Urinary bladder (tissue), 4 donors: ENCODE measurements at places on chromosomes 2 and 18. TPM values are rescaled to one million over a fixed set of nuclear protein-coding genes. Genes with fewer than 3 reads are reported as not detected.

DNA sequence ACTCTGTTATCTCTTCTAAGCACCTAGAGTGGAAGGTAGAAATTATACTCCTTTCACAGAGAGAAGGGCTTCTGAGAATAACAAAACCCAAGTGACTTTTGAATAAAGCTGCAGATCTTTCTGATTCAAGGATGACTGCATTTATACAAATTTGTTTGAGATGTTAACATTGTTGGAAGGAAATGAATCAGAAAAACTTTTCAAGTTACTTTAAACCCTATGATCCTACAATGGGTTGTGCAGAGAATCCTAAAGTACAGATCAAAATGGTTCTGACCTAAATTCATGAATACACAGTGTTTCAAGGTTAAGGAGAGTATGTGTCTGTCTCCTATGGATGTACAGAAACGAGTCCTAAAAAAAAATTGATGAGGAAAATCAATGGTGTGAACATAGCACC is 1.8 kb downstream of the RFTN2 start:
- DNase-seq, result no peak

DNA sequence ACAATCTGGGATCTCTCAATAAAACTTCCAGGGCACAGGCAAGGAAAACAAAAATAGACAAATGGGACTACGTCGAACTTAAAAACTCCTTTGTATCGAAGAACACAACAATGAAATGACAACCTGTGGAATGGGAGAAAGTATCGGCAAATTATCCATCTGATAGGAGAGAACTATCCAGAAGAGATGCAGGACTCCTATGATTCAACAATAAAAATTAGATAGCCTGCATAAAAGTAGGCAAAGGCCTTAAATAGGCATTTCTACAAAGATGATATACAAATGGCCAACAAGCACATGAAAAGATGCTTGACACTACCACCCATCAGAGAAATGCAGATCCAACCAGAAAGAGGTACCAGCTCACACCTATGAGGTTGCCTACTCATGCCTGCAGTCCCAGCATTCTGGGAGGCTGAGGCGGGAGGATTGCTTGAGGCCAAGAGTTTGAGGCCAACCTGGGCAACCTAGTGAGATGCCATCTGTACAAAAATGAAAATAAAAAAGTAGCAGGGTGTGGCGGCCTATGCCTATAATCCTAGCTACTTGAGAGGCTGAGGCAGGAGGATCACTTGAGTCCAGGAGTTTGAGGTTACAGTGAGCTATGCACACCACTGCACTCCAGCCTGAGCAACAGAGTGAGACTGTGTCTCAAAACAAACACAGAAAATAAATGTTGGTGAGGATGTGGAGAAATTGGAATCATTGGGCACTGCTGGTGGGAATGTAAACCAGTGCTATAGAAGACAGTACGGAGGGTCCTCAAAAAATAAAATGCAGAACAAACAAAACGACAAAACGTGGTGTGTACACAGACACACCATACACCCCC is 21.6 kb downstream of the TWIST2 start:
- no peak for DNase-seq

GRCh38 chr18:49529596-49529995 is 32.3 kb upstream of the LIPG start:
- no peak for DNase-seq

GRCh38 chr2:190589008-190589407 is 54.5 kb upstream of the NEMP2 start:
- no peak for DNase-seq

GRCh38 chr18:61475931-61476330 is 142.7 kb downstream of the CDH20 start:
- no peak for DNase-seq

DNA sequence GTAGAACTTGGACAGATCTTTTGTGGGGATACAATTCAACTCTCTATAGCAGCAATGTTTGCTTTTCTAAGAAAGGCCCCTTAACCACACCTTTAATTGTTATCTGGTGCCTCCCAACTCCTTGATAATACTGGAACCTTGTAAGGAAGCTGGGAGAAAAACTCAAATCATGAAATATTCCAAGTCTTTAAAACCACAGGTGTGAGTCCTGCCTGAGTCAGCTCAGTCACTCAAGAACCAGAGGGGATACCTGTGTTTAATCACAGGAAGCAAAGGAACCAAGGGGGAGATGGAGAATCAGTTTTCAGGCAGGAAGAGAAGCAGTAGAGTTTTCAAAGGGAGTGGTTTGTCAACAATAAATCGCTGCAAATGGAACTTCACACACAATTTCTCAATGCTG is 159.9 kb downstream of the LAMA3 start:
- DNase-seq, result no peak

DNA sequence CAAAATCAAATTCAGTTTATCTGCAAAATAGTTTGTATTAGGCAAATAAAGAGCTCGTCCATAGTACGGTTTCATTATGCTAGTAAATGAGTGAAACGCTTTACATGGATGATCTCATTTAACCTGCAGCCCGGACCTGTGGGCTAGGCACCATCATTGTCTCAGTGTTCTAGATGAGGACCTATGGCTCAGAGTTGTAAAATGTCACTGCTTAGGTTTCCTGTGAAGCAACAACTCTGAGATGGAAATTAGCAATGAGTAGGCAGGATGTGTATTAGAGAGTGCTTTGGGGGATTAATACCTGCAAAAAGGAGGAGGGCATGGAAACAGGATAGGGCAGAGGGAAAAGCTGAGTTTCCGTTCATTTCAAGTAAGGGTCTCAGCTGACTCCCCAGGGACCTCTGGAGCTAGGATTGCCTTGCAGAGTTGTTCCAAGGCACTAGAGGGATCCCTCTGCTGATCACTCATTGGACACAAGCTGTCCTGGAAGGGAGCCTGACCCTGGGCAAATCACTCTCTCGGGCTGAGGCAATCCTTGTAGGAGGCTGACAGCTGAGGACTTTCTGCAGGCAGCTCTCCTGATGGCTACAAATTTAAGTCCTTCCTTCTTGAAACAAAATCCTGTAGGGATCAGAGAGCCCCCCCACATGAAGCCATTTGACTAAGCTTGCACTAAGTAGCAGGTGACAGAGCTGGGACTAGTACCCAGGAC is 58.8 kb upstream of the SIX2 start:
- DNase-seq, result no peak

DNA sequence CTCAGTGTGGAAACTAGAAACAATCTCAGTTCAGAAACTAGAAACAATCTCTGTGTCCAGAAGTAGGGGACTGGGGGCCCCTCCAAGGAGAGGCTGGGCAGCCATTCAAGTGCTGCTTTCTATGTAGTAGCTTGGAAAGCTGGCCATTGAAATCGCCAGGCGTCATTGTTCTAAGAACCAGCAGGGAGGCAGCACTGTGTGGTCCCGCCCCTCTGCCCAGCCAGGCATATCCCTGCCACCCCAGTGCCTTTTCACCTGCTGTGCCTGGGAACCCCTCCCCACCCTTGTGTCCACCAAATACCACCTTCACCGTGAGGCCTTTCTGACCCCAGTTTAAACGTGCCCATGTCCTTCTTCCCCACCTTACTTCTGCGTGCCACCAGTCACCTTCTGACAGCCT is 221.6 kb downstream of the GBX2 start:
- no peak for DNase-seq

DNA sequence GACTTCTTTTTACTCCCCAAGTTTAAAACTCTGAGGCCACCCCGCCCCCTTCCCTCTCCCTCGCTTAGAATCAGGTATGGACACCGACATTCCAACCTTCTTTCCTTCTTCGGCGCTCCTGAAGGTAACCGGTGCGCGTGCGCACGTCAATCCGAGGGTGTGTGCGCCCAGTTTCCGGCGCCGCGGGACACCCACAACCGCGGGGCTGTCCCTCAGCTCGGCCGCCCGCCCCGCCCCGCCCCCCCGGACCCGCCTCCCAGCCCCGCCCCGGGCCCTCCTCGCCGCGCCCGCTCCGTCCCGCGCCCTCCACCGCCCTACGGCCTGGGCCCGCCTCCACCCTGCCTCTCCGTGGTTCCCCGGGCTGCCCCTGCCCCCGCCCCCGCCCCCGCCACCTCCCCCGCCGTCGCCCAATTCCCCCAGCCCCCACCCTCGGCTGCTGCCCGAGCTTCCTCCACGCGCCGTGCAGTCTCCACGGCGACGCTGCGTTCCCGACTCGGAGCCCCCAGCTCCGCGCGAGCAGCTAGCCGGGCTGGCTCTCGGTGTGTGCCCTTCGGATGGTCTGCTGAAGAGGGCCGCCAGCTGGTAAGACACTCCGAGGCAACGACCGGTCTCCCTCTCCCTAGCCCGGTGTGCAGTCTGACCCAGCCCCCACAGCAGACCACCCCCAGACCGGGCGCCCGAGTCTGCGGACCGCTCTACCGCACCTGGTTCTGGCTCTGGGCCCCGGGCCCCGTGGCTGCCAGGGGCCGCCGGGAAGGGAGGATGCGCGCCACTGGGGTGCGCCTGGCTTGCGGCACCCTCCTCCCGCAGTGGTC is 635 bp downstream of the ERICH2 start:
- peak; percentile 6 for DNase-seq

DNA sequence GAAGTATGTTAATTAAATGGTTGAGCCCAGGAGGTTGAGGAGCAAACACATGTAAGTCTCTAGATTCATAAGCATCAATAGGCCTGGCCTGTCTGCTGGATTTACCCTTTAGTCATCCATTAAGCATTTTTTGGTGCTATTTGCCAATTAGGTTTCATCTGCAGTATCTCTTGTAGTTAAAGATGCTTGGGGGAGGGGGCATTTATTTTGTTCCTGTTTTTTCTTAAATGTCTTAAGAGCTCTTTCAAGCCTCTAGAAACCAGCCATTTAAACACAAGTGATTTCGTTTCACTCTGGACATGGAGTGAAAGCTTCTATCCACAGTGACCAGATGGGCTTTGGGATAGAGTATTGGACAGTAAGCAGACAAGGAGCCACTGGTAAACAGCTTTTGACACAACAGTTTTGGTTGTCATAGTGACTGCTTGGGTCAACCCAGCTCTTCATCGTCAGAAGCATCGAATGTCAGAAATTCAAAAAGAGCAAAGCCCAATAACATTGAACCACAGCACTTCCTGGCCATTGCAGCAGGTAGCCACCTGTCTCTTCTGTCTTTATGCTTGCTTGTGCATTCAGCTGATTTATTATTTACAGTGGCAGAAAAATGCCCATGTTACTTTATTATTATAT is 4.9 kb downstream of the QPCT start:
- DNase-seq, result no peak

DNA sequence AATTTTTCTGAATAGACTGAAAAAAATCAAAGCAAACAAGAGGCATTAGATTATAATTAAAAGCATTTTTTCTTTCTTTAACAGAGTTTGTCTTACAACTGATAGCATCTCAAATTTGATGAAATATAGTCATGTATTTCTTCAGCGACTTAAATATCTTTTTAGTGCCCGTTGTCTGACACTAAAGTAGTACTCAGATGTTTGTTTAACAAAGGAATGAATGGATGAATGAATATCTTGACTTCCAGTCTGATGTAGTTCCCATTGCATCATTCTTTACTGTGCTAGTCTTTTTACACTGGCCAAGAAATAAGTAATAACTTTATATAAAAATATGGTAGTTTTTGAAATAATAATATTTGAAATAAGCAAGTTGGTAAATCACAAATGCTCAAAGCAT is 111.1 kb downstream of the TTC27 start:
- DNase-seq, result no peak

DNA sequence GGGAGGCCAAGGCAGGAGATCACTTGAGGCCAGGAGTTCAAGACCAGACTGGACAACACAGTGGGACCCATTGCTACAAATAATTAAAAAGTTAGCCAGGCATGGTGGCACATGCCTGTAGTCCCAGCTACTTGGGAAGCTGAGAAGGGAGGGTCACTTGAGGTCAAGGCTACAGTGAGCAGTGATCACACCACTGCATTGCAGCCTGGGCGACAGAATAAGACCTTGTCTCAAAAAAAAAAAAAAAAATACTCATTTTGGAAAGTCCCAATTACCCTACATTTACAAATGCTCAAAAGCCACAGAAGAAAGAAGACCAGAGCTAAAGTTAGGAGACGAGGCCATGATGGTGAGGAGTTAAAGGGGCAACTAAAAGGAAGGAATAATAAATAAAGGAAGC is 61.9 kb downstream of the COLEC12 start:
- no peak for DNase-seq

DNA sequence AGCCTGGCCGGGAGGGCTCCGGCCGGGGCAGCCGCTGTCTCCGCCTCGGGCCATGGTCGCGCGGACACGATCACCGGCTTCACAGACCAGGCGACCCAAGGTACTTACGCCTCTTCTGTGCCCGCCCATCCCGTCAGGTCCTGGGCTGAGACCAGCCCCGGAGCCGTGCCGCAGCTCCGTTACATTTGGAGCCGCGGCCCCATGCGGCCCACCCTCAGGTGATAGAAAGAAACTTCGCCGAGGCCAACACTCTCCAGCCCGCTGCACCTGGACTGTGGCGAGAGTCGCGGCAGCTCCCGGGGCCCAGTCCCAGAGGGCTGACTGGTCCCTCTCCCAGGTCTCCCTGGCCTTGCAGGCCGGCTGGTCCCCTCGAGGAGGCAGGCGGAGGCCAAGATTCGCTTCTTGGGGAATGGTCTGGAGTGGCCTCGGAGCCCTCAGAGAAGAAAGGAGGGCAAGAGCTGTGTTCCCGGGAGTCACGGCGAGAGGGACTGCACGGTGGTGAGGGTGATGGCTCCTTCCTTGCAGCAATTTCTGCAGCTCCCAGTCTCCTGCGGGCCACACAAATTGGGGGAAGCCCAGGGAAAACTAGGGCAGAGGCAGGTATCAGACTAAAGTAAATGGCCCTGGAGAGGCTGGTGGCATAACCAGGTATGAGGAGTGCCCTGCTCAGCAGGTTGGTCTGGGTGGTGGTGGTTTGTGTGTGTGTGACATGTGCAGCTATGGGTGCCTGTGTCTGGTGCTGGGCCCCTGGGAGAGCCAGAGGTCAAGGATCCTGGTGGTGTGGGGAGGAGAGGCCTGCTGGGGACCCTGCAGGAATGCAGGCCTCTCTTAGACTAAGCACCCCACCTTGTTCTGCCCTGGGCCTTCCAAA is 822 bp downstream of the GDF7 start:
- no peak for DNase-seq

DNA sequence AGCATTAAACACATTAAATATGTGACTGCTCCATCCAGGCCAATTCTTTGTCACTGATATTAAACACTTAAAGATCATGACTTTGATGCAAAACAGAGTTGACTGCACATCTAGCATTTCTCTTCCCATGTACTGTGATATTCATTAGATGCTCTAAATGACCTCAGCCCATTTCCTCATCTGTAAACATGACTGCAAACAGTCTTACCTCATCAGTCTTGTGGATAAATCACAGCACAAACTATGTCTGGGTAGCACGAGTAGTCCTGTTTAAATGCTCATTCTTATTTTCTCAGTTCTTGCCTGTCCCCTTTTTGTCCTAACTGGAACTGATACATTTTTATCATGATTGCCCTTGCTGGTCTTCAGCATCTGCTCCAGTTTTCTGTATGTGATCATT is 1974.8 kb upstream of the LRRTM1 start:
- no peak for DNase-seq

The RFTN2 gene
- 37.4 TPM for total RNA-seq

The CRYGC gene
- total RNA-seq, result not detected

The AGBL5 gene
- total RNA-seq, result 12.0 TPM

The GKN2 gene
- not detected for total RNA-seq

The HOXD10 gene
- total RNA-seq, result 14.1 TPM

The GREB1 gene
- 9.1 TPM for total RNA-seq

The CFAP65 gene
- total RNA-seq, result not detected

The MRO gene
- 1.2 TPM for total RNA-seq

The POTEC gene
- not detected for total RNA-seq

The TCF7L1 gene
- total RNA-seq, result 9.2 TPM
